ENCODE measurements at places on chromosomes 3 and 15.

- DNase-seq, result no peak
Measured at GRCh38 chr3:61683549-61684236, 122.3 kb downstream of the PTPRG start.

- DNase-seq, result no peak
Measured at GRCh38 chr15:40623361-40623760, 29.3 kb downstream of the KNL1 start.

DNA sequence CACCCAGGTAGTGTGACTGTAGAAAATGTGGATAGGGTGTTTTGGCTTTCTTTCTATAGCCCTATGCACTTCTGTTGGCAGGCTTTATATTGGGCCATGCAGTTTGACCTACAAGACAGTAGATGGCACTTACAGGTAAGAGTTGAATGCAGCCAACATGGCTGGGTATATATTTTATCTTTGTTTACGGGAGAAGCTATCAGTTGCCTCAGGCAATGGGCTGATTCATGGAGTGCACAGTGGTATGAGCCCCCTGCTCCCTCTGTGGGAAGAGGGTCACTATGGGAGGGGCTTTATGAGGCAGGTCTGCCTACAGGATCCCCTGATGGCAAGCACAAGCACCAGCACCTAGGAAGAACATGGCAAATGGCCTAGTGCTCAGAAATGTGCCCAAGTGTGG lies 301.2 kb upstream of the CDIN1 start:
- DNase-seq, result no peak

- peak; percentile 85 for DNase-seq
Measured at GRCh38 chr3:172153335-172153861, 114.0 kb downstream of the FNDC3B start.

DNA sequence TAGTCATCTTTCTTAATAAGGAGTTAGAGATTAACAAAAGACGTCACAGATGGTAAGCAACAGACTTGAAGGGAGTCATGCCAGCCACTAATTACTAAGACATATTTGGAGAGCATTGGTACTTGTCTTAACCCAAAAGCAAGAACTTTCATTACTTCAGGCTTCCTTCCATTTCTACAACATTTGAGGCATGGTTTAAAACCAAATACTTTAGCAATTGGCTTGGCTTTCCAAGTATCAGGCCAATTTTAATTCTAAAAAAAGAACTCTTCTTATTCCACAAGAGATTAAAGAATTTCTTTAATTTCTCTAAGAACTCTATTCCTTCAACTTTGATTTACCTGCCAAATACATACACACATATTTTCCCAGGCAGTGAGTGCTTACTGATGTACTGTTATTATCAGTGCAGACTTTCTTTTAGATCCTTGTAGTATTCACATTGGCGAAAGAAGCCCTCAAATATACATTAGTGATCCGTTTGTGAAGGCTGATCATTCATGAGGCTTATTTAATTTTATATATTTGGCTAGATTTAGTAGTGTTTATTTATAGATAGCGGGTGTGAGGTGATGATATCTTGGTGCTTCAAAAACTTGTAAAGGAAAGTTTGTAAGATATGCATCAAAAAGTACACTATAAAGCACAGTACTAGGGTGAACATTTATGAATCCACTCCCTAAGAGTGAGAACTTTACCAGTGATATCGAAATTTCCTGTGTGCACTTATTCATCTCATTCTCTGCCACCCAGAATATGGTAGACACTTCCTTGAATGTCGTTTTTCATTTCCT lies 229.2 kb downstream of the MFSD1 start:
- DNase-seq, result no peak

DNA sequence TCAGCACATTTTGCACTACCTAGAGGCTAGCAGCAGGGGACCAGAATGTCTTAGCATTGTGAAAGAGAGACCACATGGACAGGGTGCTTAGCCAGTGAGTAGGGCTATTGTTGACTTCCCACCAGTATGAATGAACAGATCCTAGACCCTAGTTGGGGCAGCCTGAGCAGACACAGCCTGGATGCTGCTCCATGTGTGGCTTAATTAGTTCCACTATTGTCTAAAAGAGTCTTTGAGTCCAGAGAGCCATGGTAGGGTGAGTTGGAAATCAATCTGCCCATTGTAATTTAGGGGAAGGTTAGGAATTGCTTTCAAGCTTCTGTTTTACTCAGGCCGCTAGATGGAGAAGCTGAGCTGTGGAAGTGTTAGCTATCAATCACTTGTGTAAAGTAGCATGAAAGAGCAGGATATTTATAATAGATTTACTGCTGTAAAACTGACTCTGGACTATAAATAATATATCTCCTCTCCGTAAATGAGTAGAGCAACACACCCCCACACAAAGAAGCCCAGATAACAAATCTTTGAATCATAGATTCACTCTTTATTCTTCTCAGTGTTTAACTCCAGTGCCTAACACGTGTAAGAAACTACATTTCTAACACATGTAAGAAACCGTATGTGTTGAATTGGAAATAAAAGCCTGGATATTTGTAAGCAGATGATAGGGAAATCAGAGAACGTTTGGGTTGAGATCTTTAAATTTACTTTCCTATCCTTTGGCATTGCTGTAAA lies 4.1 kb upstream of the GCSAM start:
- DNase-seq, result peak; percentile 63

DNA sequence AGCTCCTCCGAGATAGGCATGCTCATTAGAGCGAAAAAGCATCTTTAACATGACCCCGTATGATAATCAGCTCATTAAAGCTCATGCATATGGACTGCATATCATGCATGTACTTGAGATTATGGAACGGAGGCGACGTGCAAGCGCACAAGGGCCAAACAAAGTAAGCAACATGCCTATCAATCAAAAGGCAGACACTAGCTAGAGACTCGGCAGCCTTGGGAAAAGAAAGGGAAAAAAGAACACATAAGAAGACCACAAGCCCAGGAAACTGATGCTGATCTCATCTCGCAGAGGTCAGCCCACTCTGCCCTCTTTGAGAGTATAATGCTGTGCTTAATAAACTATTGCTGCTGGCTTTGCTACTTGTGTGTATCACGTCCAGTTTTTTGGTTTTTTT lies 2.6 kb upstream of the ACOX2 start:
- no peak for DNase-seq

- no peak for DNase-seq
Measured at GRCh38 chr3:128143496-128143895, 9.8 kb upstream of the EEFSEC start.

DNA sequence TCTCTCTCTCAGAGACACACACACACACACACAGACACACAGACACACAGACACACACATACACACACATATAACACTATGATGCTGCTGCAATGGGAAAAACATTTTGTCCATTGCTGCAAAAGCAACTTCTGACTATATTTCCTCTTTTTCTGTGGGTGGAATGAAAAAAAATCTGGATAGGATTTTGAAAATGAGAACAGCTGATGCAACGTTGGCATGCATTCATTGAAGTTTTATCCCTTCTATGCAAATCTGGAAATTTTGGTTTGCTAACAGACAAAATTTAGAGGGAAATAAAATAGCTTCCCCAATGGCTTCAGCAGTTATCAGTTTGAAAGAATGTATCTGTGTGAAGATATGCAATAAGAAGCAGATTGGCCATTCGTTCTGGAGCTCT lies 763.4 kb upstream of the GRM7 start:
- peak; percentile 3 for DNase-seq

DNA sequence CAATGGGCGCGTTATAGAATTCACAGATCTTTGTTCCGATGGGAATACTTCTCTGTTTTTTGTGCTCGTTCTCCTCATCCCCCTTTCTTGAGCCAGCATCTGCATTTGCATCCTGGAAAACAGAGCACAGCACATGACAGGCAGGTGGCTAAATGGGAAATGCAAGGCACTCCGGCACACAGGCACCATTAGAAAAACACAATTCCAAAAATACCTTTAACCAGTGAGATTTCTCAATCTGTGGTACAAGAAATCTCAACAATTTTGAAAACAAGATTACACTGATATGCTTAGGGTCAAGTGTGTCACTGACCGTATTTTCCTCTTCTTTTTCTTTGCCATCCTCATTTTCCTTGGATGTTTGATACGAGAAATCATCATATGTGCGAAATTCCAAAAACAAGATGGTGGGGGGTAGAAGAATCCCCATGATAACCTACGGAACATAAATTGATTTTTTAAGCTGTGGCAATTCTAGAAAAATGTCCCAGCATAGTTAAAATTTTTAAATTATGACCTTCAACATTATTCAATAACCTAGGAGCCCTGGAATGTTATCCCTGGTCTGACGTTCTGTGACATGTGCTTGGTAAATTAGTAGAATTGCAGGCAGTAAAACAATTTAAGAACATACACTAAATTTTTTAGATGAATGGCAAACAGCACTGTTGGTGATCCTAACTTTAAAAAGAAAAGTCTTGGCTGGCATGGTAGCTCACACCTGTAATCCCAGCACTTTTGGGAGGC lies 46.5 kb upstream of the MTMR10 start:
- DNase-seq, result no peak

GRCh38 chr3:188788621-188789081 lies 383.1 kb upstream of the TPRG1 start:
- peak; percentile 94 for DNase-seq

DNA sequence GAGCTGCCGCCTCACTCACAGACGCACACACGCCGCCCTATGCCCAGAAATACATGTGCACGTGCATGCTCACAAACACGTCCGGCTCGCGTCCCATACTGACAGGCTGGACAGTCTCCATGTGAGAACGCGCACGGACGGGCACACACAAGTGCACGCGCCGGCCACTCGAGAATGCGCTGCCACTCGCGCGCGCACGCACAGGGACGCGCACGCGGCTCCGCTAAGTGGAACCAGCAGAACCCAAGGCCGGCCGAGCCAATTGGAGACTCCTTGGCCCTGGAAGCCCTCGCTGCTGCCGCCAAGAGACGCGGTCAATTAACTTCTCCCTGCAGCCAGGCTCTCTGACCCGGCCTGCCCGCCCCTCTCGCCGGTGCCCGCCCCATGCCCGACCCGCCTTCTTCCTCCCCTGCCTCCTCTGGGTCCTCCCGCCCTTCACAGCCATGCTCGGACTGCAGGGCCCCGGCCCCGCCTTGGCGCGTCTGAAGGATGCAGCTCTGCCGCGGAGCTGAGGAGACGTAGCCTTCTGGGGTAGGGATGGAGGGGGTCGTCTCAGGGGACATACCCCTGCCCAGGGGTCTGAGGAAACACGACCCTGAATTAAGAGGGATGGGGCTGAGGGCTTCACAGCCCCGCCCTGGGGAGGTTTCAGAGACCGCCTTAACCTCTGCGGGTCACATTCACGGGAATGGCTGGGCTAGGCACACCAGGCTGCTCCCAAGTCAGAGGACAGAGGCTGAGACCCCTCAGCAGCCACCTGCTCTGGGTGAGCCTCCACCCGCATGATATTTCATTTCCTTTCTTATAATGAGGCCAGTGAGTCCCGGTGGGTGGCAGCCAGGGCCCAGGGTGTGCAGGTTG lies 15.0 kb downstream of the PTH1R start:
- peak; percentile 69 for DNase-seq

- DNase-seq, result peak; percentile 67
Measured at GRCh38 chr3:72629191-72629631, 219.0 kb downstream of the SHQ1 start.

GRCh38 chr3:184639351-184639750 lies 72.5 kb downstream of the MAGEF1 start:
- DNase-seq, result no peak

DNA sequence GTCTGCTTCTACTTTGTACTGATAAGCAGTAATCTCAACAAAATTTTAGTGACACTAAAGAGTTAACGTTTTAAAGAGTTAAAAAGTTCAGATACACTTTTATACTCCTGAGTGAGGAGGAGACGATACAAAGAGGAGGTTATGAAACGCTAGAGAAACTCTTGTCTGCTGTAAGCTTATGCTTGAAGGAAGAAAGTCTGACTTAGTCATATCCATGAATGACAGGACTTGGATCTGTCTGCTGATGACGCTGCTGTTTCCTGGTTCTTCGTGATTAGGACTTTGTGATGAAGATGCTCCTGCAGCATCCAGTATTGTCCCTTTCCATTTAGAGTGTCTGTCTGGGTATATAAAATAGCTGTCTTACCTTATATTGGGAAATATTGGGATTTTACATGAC lies 15.8 kb downstream of the TCF12 start:
- peak; percentile 23 for DNase-seq

GRCh38 chr3:65713016-65713415 lies 325.7 kb downstream of the MAGI1 start:
- no peak for DNase-seq

DNA sequence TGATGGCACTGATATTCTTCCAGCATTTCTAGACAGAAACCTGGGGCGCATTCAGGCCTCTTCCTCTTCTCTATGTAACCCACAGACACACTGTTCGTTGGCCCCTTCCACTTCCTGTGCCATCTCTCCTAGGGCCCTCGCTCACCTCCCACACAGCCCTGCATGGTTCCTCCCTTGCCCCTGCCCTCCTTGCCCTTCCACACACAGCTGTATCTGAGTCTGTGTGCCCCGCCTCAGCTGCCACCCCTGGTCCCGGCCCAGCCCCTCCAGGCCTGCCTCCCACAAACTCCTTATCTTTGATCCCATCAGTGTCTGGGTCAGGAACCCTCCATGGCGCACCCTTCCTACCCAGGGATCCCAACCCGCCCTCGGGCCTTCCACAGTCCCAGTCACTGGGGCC lies 37.9 kb downstream of the RAB6B start:
- no peak for DNase-seq

- no peak for DNase-seq
Measured at GRCh38 chr3:133135306-133135705, 97.1 kb downstream of the TMEM108 start.

DNA sequence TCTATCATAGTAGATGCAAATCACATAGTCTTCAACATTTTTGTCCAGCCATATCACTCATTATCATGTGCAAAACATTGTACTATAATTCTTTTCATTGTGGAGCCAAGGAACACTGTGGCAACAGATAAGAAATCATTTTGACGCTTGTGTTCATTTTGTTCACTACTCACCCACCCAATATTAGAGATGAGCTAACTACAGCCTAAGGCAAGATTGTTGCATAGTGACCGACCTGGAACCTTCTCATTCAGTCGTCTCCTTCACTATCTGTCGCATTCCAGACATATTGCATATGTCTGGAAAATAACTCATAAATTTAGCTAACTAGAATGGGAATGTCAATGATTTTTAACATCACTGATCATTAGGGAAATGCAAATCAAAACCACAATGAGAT lies 270.3 kb downstream of the CGGBP1 start:
- DNase-seq, result no peak

DNA sequence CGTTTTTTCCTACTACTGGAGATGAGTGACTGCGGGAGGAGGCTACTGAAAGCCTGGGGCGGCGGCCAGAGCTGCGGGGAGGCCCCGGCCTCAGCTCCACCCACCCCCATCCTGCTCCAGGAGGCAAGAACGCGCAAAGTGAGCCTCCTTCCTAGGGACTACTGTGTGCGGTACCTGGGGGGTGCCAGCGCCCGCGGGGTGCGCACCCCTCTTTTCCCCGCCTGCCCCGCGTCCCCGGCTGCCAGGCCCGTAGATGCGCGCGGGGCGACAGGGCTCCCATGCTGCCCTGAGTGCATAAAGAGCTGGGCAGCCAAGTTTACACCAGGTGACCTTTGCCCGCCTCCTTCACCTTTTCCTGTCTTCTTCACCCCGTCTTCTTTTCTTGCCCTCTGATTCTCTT lies 2.5 kb upstream of the USF3 start:
- no peak for DNase-seq

DNA sequence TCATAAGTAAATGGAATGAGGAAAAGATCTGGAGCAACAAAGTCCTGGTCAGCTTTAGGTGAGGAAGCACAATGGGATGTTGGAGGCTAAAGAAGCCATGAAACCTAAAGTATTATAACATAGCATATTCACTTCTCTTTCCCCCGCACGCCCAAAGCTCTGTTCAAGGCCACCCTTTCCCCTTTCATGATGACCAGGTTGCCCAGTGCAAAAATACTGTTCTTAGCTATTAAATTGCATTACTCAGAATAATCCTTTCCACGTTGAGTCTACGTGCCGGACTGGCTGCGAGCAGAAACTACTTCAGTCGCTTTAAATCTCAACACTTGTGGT lies 589 bp upstream of the MAPKBP1 start:
- no peak for DNase-seq
